ENCODE measurements at places on chromosomes 4 and X. TPM values are rescaled to one million over a fixed set of nuclear protein-coding genes. Genes with fewer than 3 reads are reported as not detected.

DNA sequence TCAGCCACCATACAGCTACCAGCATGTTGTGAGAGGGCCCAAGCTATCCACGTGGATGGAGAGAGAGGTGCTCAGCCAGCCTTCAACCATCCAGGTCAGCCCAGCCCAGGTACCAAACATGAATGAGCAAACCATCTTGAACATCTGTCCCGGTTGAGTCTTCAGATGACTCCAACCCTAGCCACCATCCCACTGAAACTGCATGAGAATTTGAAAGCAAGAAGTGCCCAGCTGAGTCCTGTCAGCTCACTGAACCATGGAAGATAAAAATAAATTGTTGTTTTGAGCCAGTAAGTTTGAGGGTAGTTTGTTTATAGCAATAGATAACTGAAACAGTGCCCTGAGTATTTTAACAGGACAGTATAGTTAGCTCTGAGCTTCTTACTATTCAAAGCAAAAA, 7.3 kb upstream of the SEL1L3 start:
- DNase-seq: no peak

GRCh38 chr4:27049239-27049829, 188.7 kb downstream of the STIM2 start:
- DNase-seq: no peak

DNA sequence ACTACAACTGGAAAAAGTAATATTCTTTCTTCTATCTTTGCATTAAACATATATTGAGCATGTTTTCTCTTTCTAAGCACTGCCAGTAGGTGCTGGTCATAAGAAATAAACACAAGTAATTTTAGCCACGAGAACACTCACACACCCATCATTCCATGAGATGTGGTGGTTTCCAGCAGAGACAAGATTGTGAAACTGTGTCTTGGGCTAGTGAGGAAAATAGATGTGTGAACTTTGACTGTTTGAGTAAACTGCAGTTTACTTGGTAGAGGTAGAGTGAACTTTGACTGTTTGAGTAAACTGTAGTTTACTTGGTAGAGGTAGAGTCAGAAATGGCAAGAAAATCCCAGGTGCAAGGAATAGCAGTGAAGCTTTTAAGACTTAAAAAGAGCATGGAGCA, 300.9 kb upstream of the HS3ST1 start:
- no peak for DNase-seq

- no peak for DNase-seq
Observed at GRCh38 chr4:119081943-119082342, 53.7 kb upstream of the MYOZ2 start.

GRCh38 chrX:31319586-31319985, 247.7 kb upstream of the FTHL17 start:
- DNase-seq: no peak

The RAB40A gene
- 1.1 TPM for total RNA-seq

DNA sequence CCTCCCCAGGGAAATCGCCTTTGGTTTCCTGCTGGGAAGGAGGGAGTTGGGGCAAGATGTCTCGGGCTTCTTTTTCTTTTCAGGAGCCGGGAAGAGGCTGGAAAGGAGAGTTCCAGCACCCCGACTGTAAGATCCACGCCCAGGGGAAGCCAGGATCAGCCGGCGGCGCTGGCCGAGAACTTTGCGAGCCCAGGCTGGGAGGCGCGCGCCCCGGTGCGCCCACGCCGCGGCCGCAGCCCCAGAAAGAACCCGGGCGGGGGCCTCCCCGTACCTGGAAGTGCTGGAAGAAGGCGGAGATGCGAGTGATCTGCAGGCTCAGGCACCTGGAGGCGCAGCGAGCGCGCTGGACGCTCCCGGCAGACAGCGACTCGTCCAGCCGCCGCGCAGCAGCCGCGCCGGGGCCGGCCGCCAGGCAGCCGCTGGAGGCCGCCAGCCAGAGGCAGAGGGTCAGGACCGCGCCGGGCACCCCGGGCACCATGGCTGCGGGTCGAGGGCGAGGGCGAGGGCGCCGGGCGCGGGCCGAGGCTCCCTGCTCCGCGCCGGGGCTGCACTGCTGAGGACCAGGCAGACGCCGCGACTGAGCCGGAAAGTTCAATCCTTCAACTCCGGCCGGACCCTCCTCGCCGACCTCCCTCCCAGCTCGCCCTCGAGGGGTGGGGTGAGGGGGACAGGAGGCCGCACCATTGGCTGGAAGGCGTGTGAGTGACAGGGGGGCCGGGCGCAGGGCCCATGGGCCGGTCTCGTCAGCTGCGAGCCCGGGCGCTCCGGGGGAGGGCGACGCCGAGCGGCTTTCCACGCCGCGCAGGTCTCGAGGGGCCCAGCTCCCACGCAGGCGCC, at the start of gene ANOS1:
Gene ANOS1 (minus strand): TSS at position 579 of the 837 bp plus-strand sequence. CDS start 101 bp downstream, at position 478.
- DNase-seq: no peak

DNA sequence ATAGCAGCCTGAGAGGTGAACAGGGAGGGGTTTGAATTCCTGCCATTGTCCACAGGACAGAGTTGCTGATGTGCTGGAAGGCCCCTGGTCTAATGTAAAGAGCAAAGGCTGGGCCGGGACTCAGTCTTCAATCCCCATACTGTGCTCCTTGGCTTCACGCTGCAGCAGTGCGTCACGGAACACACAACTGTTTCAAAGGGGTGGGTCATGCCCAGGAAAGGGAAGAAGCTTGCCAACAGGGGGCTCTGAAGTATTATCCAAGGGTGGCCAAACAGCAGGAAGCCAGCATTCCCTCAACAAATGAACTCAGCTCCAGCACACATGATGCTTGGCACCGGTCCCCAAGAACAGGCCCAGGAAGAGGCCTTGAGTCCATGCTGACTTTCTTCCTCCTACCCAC, 122.5 kb downstream of the NFKB1 start:
- no peak for DNase-seq

The BMP3 gene
- total RNA-seq: not detected

- DNase-seq: no peak
Observed at GRCh38 chr4:45122406-45122805, 396.1 kb upstream of the GNPDA2 start.

DNA sequence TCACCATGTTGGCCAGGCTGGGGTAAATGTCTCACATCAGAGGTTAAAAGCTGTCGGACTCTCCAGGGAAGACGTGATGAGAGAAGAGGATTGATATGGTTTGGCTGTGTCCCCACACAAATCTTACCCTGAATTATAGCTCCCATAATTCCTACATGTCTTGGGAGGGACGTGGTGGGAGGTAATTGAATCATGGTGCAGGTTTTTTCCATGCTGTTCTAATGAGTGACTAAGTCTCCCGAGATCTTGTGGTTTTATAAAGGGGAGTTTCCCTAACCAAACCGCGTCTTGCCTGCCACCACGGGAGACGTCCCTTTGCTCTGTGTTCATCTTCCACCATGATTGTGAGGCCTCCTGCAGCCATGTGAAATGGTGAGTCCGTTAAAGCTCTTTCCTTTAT, 64.4 kb downstream of the ASMT start:
- DNase-seq: no peak

DNA sequence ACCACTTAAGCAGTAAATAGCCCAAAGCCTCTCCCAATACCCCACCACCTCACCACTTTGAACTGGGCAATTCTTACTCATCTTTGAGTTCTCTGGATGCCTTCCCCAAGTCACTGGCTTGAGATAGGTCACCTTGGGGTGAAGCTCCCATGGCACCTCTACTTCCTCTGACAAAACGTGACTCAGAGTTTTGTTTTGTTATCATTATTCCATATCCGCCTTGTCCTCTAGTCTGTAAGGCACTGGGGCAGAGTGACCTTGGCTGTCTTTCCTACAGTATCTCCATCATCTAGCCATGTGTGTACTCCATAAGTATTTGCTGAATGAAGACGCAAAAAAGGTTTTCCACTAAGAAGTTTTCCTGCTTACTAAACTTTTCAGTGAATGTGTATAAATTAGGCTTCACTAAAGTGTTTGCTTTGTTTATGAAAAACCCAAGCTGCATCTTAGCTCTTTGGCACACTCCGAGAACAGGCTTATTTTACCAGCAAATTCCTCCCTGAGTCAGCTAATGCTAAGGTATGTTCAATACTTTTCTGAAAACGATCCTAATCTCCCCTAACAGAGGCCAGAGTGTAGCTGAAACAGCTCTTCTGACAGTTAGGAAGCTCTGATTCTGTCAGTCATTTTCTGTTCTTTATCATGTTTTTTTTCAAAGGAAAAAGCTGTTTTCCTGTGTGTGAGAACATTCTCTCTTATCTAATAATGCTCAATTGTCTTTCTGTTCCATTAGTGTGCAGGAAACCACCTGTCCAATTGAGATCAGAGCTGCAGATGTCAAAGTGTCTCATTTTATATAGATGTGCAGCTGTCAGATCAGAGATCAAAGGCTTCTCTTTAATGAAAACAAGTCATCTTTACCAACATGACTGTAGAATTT, 30.2 kb upstream of the TSPAN5 start:
- no peak for DNase-seq

The ZGRF1 gene
- total RNA-seq: 6.4 TPM

The NXF2 gene
- total RNA-seq: not detected

The ADH1A gene
- total RNA-seq: 0.88 TPM

- no peak for DNase-seq
Observed at GRCh38 chrX:16705370-16705769, 7.1 kb downstream of the CTPS2 start.

The CPE gene
- 395 TPM for total RNA-seq

- no peak for DNase-seq
Observed at GRCh38 chrX:87571964-87572363, 54.4 kb downstream of the KLHL4 start.

- no peak for DNase-seq
Observed at GRCh38 chr4:111230265-111230664, 607.4 kb upstream of the PITX2 start.

- DNase-seq: no peak
Observed at GRCh38 chrX:12308420-12308819, 170.1 kb downstream of the FRMPD4 start.

- no peak for DNase-seq
Observed at GRCh38 chr4:148782284-148782683, 340.1 kb upstream of the NR3C2 start.
